NCI-H1436 (cell line): ENCODE measurements at places on chromosomes 5 and 9.

GRCh38 chr9:72839085-72839484 is 113.8 kb downstream of the ALDH1A1 start:
- DNase-seq = no peak

- DNase-seq = no peak
Observed at GRCh38 chr5:52947851-52948250, 41.3 kb upstream of the ITGA2 start.

DNA sequence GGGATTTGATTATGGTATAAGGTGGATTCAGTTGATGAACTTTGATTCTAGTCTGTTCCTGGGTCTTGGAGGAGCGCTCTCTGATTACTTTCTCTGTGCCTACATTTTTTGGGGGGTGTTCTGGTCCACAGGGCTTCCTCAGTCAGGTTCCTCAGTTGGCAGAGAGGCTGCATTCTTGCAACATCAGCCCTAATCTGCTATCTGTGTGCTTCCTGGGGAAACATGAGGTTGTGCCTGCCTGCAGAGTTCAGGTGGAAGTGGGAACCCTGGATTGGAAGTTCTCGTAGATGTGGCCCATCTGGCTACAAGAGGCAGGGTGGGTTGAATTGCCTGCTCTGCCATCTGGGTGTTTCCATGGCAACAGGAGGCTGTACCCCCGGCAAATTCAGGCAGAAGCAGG is 24.5 kb downstream of the POLK start:
- no peak for DNase-seq

- DNase-seq = no peak
Observed at GRCh38 chr5:88391116-88391515, 122.5 kb upstream of the TMEM161B start.

DNA sequence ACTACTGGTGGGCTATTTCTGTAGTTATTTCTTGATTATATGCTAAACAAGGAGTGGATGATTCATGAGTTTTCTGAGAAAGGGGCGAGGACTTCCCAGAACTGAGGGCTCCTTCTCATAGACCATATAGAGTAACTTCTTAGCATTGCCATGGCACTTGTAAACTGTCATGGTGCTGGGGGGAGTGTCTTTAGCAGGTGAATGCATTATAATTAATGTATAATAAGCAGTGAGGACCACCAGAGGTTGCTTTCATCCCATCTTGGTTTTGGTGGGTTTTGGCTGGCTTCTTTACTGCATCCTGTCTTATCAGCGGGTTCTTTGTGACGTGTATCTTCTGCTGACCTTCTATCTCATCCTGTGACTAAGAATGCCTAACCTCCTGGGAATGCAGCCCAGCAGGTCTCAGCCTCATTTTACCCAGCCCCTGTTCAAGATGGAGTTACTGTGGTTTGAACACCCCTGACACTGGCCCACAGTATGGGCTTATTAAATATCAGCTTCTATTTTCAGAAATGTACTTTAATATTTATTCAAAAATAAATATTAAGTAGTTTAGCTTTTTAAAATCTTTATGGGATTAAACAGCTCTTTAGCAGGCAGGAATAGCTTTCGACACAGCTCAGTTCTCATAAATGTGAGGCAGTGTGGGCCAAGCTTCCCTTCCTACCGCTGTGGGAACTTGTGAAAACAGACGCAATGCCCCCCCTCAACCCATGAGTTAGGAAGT is 44.4 kb downstream of the GALNT12 start:
- DNase-seq = no peak

GRCh38 chr9:70256123-70256551 is 2.6 kb upstream of the SMC5 start:
- DNase-seq = peak; percentile 1

DNA sequence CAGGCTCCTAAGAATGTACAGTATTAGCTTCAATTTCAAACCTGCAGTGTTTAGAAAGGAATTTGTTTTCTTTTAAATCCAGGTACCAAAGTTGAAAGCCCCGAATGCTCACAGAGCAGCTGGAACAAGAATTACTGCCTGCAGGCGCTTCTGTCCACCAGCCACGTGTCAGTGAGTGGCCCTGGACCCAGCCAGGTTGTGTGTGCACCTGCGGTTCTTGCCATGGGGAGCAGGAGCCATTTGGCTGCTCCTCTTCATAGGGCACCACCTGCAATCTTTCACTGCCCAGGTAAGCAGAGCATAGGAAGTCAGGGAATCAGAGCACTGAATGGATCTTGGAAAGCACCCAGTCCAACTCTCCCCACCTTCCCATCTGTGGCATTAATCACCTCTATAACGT is 79.5 kb upstream of the PIP5K1B start:
- DNase-seq = no peak

DNA sequence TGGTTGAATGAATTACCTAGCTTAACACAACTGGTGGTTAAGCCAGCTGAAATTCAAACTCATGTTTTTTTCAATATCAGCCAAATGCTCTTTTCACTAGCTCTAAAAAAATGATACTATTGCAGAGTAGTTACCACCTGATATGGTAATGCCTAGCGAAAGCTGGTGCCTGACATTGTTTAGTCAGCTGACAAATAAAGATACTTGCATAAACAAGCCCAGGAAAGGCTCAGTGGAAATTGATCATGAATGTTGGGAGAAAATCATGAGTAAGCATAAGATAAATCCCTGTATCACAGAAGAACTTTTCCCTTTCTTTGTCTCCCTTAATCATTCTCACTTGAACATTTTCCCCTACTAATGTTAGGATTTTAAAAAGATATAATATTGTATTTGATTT is 54.6 kb downstream of the FGF10 start:
- no peak for DNase-seq

- DNase-seq = no peak
Observed at GRCh38 chr9:101684665-101685064, 53.8 kb downstream of the GRIN3A start.

DNA sequence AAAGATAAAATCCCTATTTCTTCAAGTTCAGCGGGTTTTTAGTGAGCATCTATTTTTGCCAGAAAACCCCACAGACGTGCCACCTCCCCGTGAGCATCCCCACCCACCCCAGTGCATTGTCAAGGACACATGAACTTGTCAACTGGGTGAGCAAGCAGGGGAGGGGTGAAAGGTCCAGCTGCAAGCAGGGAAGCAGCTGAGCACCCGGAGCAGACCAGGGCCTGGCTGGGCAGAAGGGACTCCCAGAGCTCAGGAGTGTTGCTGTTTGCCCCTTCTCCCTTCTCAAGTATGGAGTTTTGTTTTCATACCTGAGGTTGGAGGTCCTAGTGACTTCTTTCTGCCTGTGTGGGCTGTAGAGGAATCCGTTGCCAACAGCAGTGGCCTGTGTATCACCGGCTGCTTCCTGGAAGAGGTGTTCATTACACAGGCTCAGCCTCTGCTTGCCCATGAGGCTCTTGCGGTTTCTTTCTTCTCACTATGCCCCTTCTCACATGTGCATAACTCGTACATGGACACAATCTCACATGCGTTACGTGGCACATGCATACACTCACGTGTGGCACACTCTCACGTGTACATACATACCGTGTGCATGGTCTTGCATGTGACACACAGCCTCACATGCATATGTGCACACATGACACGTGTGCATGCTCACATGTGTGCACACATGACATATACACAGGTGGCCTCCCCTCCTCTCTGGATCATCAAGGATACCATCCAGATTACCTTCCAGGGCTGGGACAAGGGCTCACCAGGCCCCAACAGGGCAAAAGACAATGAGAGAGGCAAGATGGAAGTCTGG is 126.7 kb downstream of the MVB12B start:
- DNase-seq = no peak

- DNase-seq = peak; percentile 94
Observed at GRCh38 chr9:96449845-96450612, at the start of gene HABP4. Gene HABP4 (plus strand): TSS chr9:96450169. CDS start chr9:96450280, 111 bp downstream.

GRCh38 chr9:128565578-128565977 is 13.2 kb downstream of the SPTAN1 start:
- DNase-seq = no peak

DNA sequence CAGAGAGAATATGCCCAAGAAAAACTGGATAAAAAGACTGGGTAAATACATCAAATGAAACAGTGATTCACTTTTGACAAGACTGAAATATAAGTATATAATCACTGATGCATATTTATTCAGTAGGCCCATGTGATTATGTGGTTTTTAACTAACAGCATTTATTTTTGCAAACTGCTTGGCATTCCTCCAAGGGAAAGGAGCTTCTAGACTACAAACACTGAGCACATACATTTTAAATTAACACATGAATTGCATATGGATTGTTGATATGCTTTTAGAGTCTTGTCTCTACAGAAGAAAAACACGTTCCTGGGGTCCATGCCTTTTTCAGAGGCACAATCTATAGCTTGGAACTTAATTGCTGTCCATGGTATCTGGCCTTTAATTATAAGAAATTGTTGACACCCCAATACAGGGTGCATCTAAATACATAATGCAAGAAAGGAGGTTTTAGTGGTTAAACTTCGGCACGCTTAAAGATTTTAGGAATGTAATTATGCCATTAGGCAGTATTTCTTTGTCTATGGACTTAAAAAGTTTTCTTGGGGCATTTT is 6.9 kb upstream of the MEIKIN start:
- peak; percentile 52 for DNase-seq

DNA sequence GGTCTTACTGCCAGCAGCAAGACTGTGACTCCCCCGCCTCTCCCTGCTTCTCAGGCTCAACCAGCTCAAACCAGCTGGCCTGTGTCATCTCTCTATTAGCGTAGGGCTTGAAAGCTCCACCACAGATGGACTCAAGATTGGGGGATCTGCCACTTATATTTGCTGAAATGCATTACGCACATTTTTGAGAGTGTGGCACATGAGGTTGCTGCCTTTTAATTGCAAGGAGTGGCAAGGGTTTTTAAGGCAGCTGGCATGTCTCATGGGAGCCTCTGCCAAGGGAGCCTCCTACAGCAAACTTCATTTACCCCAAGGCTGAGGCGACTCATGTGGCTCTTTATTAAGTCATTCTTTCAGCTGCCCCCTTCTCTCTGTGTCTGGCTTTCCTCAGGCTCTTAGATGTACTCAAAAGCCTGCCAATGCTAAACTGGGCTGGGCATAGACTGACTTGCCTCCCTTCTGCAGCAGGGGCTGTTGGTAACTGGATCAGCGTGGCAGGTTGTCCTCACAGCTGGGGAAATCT is 219.3 kb downstream of the SMARCA2 start:
- DNase-seq = peak; percentile 54

DNA sequence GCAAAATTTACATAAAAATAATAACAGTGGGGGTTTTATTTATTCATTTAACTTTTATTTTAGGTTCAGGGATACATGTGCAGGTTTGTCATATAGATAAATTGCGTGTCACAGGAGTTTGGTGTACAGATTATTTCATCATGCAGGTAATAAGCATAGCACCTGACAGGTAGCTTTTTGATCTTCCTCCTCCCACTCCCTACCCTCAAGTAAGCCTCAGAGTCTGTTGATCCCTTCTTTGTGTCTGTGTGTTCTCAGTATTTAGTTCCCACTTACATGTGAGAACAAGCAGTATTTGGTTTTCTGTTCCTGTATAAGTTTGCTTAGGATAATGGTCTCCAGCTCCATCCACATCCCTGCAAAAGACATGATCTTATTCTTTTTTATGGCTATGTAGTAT is 240.3 kb downstream of the KIAA0825 start:
- DNase-seq = no peak

DNA sequence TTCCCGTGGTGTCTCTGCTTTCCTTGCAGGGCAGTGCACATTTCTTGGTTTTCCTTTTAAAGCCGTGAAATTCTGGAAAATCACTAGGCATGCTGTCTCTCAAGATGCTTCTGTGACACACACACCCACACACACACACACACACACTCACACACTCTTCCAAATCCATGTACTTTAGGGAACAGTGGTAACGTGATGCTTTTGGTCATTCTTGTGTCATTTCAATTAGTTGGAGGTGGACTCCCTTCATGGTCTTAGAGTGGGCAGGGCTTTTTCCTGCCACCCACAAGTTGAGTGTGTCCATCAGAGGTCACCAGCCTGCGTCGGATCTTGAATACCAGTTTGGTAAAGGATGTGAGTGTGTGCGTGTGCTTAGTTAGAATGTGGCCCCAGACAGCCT is 64.4 kb downstream of the DMRT1 start:
- DNase-seq = no peak

DNA sequence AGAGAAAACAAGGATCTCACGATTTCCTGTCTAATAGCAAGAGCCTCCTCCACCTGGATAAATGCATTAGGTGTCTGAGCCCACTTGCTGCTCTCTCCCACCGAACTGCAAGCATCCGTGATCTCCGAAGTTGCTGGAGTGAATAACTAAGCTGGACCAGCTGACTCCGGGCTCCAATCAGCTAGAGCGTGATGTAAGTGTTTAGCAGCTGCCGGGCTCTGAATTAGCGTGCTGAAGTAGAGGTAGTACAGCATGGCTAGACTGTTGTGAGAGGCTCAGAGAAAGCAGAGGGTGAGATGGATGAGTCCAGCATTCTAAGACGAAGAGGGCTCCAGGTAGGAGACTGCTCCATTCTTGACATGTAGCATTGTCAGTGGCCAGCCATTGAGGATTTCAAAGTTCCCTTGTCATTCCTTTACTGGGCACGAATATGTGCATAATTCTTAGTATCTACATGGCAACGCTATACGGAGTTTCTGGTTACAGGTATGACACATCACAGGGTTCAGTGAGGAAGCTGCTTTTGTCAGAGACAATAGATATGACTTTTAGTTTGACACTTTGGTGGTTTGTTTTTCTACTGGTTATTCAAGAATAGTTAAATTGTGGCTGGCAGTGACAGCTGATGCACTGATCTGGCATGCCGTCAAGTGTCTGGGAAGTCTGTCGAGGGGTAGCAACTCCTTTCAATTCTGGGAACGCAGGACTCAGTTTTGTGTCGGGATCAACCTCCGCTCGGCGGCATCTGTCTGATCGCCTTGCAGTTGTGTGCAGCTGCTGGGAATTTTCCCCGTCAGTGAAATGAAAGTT is 232.6 kb downstream of the MAST4 start:
- DNase-seq = peak; percentile 17

GRCh38 chr5:123449424-123449974 is 26.3 kb upstream of the CEP120 start:
- no peak for DNase-seq

DNA sequence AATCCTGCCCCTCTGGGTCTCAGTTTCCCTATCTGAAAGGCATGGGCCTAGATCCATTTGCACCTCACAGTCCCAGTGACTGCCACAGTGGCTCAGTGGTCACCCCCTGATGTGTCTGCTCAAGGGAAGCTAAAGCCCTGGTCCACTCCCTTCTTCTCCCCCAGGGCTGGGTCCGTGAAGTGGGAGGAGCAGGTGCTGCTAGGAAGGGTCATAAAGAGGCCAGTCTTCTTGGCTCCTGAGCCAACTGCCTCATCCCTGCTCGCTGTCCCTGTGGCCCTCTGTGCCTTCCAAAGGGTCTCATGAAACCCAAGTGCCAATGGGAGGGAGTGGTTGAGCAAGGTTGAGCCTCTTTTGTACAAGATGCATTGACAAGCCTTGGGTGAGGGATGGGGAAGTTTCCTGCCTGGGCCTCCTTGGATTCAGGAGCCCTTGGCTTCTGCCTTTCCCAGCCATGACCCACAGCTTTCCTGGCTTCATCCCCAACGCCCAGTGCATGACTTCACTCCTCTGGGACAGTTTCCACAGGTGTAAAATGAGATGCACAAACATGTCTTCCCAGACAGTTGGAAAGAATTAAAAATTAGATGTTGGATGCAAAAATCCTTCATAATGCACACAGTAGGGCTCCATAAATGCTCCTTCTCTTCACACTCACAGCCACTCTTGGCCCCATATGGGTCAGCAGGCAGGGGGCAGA is 1.6 kb upstream of the SLC6A7 start:
- no peak for DNase-seq
